ENCODE measurements at places on chromosomes 4 and X.

DNA sequence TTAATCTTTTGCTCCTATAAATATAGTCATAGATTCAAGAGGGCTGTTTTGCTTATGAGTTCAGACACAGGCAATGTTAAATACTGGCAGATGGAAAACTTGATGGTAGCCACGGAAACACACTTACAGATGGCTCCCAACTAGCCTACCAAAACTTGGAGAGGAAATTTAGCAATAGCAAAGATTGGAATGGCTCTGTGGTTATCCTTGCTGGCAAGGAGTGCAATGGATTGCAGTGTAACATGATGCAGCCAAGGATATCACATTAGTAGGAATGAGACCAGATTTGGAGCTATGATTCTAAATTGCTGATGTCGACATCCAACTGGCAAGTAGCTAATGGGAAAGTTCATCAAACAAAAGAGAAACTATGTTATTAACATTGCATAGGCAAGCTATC is 791.0 kb upstream of the DIAPH2 start:
- no peak for DNase-seq

GRCh38 chrX:79080141-79080540 is 64.3 kb upstream of the GPR174 start:
- DNase-seq, result no peak

DNA sequence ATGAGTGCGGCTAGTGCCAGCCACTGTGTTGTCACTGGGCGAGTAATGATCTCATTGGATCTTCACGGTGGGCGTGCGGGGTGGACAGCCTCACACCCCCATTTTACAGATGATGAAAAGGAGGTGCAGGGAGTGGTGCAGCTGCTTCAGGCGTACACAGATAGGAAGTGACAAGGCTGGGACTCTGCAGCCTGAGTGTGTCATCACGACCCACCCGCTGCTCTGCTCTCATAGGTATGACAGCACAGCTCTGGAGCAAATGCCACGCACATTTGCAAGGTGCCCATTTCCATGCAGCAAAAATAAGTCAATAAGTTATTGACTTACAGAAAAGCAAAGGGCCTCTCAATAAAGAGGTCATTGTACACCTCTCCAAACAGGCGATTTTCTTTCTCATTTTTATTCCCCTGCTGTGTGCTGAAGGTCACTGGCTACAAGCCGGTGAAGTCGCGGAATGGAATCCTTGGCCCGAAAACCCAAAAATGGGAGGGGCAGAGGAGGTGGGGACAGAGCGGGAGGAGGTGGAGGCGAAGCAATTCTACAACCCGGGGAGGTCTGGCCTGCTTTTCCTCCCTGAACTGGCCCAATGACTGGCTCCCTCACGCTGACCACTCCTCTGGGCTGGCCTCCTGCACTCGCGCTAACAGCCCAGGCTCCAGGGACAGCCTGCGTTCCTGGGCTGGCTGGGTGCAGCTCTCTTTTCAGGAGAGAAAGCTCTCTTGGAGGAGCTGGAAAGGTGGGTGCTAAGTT is at the start of gene SOD3:
Gene SOD3 (plus strand): TSS at position 658 of the 750 bp plus-strand sequence. CDS start 3,949 bp downstream, outside the sequence.
- DNase-seq, result no peak

DNA sequence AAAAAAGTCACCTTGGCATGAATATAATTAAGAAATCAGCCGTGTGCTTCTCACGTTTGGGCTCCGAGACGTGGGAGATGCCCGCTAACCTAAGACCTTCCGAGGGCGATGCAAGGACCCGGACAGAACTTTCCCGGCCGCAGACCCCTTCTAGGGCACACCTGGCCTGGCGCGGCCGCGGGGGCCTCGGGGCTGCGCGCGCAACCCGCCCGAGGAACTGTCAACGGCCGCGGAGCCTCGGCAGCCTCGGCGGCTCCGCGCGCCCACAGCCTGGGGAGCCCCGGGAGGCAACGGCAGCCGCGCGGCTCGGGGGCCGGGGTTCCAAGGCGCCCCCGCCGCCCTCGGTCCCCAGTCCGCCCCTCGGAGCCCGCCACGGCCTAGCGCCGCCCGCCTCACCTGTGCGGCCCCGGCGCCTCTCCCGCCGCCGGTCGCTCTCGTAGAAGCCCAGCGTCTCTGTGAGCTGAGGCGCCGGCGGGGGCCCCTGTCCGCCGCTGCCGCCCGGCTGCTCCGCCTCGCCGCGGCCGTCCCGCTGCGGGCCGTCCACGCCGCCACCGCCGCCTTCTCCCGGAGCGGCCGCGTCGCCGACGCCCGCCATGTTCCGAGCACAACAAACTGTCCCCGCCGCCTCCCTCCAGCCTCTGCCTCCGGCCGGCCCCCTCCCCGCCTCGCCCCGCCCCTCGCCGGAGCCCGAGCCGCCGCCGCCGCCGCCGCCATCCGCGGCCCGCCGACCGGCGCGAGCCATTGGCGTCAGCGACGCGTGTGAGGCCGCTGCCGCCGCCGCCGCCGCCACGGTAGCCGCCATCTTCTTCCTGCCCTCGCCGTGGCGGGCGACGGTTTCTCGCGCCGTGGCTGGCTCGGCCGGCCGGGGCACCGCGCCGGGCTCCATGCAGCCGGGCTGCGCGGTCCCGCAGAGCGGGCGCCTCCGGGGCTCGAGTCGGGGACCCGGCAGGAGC is at the start of gene TAPT1:
Gene TAPT1 (minus strand): TSS at position 609 of the 953 bp plus-strand sequence. CDS start 14 bp downstream, at position 595.
- no peak for DNase-seq

GRCh38 chr4:73435984-73436383 is at the start of gene AFP:
TSS of gene AFP (plus strand) at chr4:73436221. CDS start at chr4:73436263, 42 bp downstream.
- DNase-seq, result no peak

DNA sequence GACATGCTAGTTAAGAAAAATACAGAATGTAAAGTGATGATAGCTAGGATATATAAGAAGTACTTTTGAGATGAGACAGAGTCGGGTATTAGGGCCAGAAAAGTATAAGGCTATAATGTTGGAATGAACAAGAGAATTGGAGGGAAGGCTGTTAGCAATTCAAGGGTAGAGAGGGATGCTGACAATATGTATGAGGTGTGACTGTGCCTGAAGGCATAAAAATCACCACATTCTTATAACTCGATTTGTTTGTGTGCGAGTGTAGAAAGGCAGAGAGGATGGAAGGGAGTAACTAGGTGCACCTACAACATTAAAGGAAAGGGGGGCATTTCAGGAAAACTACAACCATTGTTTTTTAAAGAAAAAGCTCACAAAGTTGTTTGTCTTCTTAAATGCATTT is 86.0 kb downstream of the FAT4 start:
- no peak for DNase-seq

- no peak for DNase-seq
Measured at GRCh38 chrX:131677655-131678628, 134.1 kb downstream of the OR13H1 start.

DNA sequence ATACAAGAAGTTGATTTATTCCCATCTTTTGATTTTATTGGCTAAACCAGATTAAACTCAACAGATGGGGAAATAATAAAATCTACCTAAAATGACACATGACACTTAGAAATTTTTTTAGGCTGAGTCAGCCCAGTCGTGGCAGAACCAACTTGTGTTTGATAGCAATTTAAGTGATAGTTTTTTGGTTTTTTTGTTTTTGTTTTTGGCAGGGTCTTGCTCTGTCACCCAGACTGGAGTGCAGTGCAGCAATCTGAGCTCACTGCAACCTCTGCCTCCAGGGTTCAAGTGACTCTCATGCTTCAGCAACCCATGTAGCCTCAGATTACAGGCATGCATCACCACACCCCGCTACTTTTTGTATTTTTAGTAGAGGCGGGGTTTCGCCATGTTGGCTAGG is 370.3 kb upstream of the NOCT start:
- no peak for DNase-seq

DNA sequence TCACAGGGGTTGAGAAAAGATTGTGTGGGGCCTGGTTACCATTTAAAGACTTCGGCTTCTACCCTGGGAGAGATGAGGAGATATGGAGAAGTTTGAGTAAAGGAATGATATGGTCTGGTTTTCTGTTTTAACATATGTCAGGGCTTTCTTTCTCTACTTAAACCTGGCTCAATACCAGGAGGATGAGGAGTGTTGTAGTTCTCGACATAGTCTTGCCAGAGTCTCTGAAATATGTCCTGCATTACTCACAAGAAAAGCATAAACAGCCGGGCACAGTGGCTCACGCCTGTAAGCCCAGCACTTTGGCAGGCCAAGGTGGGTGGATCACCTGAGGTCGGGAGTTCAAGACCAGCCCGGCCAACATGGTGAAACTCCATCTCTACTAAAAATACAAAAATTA is 16.4 kb upstream of the ACE2 start:
- DNase-seq, result no peak

DNA sequence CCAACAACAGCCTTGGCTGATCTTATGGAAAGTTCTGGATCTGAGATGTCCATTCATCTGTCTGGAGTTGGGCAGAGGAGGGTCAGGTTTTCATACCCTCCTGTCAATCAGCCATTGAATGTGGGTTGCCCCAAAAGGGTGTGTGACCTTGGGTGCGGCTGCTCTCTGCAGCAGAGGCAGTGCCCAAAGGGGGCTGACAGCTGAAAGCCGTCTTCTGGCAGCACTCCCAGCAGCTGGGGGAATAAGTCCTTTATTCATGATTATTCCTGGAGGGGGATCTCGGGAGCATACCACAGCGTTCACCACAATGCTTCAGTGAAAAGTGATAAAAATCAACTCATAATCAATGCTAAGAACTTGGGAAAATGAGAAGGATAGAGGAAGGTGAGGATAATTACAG is 54.7 kb downstream of the OTC start:
- DNase-seq, result no peak

GRCh38 chrX:48468247-48468671 is 1.8 kb downstream of the SLC38A5 start:
- no peak for DNase-seq

DNA sequence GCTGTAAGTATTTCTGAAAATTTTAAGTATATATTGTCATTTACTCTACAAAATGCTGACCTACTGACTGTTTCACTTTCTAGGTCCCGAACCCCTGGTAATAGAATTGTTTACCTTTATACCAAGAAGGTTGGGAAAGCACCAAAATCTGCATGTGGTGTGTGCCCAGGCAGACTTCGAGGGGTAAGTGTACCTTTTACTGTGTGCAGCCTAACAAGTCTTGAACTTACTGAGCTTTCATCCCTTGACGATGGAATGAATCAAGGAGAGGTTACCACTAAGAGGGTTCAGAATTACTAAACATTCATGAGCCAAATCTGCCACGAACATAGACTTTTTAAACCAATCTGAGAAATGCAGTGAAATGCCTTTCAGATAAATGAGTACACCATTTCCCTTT is 1.6 kb downstream of the RPL34 start:
- no peak for DNase-seq
